ENCODE measurements at places on chromosomes 4 and X.
A peak's percentile ranks its signal among the peaks of the same experiment; 100 is the strongest.

DNA sequence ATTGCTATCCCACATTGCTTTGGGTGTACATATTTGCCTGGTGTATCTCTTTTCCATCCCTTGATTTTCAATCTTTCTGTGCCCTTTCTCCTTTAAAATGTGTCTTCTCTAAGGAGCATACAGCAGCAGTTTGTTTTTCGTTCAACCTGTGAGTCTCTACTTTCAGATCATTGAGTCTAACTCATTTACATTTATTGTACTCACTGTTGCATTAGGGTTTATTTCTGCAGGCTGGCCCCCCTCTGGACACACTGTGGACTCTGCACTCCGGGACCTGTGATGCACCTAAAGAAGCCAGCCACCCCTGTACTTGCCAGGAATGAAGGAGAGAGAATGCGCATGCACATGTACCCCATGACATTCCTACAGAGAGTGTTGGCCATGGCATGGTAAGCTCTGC is 93.0 kb downstream of the FAM53A start:
- no peak for DNase-seq

DNA sequence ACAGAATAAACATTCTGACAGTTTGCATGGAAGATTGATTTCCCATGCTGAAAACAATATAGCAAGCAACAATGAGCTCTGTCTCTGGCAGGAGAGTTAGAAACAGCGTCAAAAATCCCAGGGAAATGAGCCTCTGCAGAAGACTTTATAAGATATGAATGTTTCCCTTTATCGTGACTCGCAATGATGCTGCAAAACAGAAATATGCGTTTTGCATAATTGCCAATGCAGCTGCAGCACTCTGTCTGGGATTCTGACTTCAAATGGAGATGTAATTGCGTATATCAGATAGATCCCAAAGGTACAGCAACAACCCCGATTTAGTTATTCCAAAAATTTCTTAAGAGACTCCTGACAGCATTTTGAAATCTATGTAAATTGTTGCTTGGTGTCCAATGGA is 702.4 kb upstream of the EPHA5 start:
- peak; percentile 44 for DNase-seq

DNA sequence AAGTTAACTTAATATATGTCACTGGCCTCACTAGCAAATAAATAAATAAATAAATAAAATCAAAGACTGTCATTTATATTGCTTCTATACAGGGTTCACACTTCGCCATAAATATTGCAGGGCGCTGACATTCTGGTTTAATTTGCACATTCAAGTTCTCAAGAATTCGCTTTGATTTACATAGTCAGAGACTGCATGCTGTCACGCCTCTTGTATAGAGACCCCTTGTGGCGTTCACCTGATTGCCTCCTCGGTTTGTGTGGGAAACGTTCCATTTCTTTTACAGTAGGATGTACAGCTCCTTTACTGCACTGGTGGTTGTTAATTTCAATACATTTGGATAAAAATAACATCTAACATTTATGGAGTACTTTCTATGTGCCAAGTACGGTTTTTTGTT is 71.3 kb upstream of the ADGRG2 start:
- no peak for DNase-seq

- DNase-seq = no peak
These were observed 840 bp upstream of the RPL34 start for GRCh38 chr4:108619372-108620100.

GRCh38 chrX:53256446-53257041 is 24.8 kb downstream of the IQSEC2 start:
- no peak for DNase-seq

All from fibroblast of upper back skin (primary cell).